ENCODE measurements at places on chromosomes 3 and 15. TPM values are rescaled to one million over a fixed set of nuclear protein-coding genes. Genes with fewer than 3 reads are reported as not detected.

RTP1 gene
- not detected for polyA plus RNA-seq

COL6A5 gene
- 0.06 TPM for polyA plus RNA-seq

C3orf20 gene
- polyA plus RNA-seq, result 0.24 TPM

MYO5C gene
- 19.0 TPM for polyA plus RNA-seq

RNU5B-1 gene
- not detected for polyA plus RNA-seq

CFAP100 gene
- polyA plus RNA-seq, result 1.5 TPM

SOX14 gene
- polyA plus RNA-seq, result not detected

ZNF774 gene
- polyA plus RNA-seq, result 5.3 TPM

CELF6 gene
- 4.2 TPM for polyA plus RNA-seq

PATL2 gene
- 1.2 TPM for polyA plus RNA-seq

FEZF2 gene
- polyA plus RNA-seq, result not detected

PLA2G4E gene
- polyA plus RNA-seq, result not detected

TMED3 gene
- polyA plus RNA-seq, result 62.6 TPM

THSD4 gene
- polyA plus RNA-seq, result 36.8 TPM
